ENCODE measurements at places on chromosomes 2 and 18.

- DNase-seq, result no peak
These were observed 37.1 kb upstream of the CTLA4 start for GRCh38 chr2:203830304-203831055.

GRCh38 chr2:120489023-120489422 is 143.1 kb downstream of the INHBB start:
- DNase-seq, result no peak

DNA sequence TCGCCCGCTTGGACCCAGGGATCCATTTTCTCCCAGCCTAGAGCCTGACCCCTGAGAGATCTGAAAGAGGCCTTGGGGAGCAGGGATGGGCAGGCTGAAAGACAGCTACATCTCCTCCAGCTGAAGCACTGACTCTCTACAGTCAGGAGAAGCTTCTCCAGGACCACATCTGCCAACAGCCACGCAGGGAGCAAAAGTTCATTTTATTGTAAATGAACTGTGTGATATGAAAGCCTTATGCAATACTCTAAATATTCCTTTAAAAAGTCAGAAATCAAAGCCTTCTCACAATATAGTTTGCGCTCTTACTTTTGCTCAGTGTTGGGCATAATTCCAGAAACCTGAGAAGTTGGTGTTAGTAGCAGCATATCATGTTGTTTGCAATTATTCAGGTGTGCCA is 428.9 kb upstream of the RAB6C start:
- DNase-seq, result no peak

DNA sequence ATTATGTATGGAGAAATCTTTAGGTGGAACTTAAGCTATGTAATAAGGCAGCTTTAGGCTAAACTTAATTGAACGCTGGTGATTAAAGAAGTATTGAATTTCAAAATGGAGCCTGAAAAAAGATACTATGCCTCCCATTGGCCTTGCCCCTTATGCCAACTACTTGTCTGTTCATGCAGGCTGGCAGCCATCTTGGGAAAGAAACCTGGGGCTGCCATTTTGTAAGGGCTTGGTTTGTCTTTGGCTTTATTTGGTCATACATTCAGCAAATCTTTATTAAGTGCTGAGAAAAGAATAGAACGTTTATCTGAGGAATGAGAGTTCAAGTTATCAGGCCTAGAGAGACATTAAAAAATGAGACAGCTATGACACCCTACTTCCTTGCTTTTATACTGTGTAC is 231.3 kb downstream of the KCNE4 start:
- no peak for DNase-seq

Data from midbrain (tissue), 1 donor.